ENCODE measurements at places on chromosomes 16 and 17. TPM values are rescaled to one million over a fixed set of nuclear protein-coding genes. Genes with fewer than 3 reads are reported as not detected.

Gene MSLN
- not detected for total RNA-seq

GRCh38 chr17:74148446-74148845 is 55.0 kb upstream of the RPL38 start:
- no peaks in the 10 kb centered on the region for H3K36me3 ChIP-seq
- H3K27ac ChIP-seq, result no peak overlapping the region

GRCh38 chr17:80849119-80849518 is 142.5 kb upstream of the CHMP6 start:
- no peak overlapping the region for H3K4me3 ChIP-seq
- peaks cover 19% of the 10 kb centered on the region for H3K36me3 ChIP-seq
- no peak for DNase-seq
- no peak overlapping the region for H3K27ac ChIP-seq
- H3K27me3 ChIP-seq, result no peaks in the 10 kb centered on the region
- peaks cover 10% of the 10 kb centered on the region for H3K4me1 ChIP-seq

Gene EVI2B
- under 0.01 TPM for total RNA-seq

Gene RGS9
- total RNA-seq, result 1.4 TPM

Data from IMR-90 (cell line).